Activated CD4-positive, alpha-beta T cell treated with anti-CD3 and anti-CD28 coated beads, Interleukin-2, amount 50 U/mL, for 4 hours (primary cell): ENCODE measurements at places on chromosomes 4 and X.

DNA sequence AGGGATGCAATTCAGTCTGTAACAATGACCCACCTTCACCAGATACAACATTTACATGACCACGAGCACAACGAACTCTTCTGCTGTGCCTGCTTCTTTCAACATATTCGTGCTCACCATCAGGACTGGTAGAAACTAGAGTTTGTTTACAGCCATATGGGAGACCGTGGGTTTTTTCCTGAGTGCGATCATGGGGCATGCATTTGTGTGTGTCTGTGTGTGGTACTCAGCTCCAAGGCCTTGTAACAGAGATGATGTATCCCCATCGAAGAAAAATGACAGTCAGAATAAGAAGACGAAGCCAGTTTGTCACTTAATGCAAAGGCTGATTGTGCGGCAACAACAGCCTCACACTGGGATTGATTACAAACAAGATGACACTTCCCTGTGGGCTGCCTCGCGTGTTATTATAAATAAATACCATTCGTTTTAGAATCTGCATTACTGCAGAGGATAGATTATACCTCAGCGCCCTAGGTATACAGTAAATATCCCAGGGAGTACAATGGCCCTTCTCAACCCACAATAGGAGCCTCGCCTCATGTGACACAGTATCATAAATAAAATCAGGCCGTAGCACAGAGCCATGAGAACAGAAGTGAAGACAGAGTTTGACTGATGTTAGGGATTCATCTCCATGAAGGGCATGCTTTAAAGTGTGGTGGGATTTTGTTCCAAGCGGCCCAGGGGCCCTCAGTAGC is 97.3 kb upstream of the NOCT start:
- DNase-seq = no peak

DNA sequence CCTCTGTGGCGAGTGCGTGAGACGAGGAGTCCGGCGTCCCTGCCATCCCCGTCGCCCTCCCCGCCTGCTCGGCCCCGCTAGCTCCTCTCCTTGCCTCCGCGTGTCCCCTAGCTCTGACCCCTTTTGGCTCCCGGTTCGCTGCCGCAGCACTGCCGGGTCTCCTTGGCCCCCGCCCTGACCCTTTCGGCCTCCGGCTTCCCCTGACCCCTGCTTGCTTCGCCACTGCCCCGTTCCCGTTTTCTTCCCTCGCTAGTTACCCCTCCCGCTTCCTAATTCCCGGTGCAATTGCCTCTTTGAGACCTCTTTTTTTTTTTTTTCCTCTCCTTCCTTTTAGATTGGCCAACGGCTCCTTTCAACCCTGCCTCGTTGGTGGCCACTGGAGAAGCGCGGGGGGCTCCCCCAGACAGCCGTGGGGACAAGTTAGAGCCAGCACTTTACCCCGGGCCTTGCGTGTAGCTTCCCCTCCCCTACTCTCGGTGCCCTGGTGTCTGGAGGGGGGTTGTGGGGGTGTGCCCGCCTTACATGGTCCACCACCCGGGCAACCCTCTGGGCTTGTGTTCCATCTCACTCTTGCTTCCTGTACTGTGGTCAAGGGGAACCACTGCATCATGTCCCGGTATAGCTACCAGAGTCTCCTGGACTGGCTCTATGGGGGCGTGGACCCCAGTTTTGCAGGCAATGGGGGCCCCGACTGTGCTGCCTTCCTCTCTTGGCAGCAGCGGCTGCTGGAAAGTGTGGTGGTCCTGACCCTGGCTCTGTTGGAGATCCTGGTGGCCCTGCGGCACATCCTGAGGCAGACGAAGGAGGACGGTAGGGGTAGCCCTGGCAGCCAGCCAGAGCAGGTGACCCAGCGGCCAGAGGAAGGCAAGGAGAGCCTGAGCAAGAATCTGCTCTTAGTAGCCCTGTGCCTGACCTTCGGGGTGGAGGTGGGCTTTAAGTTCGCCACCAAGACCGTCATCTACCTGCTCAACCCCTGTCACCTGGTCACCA is 548 bp downstream of the TMEM164 start:
- DNase-seq = no peak

GRCh38 chr4:55258152-55258865 is 87.7 kb upstream of the SRD5A3 start:
- DNase-seq = no peak

GRCh38 chr4:118810991-118811764 is 24.7 kb downstream of the SEC24D start:
- no peak for DNase-seq

- DNase-seq = no peak
Observed at GRCh38 chrX:39983715-39984114, 114.0 kb downstream of the BCOR start.

DNA sequence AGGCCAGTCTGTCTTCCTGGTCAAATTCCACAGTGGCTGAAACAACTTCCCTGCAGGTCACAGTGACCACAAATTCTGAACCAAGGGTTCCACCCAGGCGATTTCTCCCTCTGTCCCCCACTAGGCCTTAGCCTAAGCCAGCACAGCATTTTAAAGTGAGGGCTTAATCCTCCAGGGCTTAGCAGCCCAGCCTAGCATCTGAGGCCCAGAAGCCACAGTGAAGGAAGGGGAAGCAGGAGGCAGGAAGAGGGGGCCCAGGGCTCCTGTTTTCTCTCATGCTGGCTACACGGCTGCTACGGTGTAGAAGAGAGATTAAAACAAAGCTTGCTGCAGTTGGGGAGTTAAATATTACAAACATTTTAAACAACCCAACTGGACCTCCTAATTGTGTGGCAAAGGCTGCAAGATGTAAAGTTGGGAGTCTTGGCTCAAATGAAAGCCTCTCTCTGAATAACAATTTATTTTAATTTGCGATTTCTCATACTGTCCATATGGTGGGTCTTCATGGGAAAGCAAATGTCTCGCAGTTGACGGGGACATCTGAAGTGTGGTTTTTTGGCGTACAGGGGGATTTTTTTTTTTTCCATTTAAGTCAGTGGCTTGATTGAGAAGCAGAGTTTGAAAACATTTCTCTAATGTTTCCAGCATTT is 170.8 kb upstream of the RAI2 start:
- no peak for DNase-seq

DNA sequence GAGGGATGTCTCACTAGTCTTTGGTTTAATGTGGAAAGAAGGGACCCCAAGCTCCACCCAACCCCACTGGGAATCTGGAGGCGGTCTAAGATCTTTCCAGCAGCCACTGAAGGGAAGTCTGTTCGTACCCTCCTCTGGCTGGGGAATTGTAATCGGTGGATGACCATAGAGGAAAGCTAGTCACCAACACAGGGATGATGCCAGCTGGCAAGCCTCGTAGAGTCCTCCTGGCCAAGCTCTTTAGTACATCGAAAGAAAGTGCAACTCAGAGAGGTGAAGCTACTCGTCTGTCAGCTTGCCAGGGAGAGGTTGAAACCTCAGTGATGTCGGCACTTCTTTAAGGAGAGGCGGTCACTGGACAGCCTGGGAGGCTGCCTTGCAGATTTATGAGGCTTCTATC is 58.7 kb downstream of the MAMLD1 start:
- DNase-seq = no peak

DNA sequence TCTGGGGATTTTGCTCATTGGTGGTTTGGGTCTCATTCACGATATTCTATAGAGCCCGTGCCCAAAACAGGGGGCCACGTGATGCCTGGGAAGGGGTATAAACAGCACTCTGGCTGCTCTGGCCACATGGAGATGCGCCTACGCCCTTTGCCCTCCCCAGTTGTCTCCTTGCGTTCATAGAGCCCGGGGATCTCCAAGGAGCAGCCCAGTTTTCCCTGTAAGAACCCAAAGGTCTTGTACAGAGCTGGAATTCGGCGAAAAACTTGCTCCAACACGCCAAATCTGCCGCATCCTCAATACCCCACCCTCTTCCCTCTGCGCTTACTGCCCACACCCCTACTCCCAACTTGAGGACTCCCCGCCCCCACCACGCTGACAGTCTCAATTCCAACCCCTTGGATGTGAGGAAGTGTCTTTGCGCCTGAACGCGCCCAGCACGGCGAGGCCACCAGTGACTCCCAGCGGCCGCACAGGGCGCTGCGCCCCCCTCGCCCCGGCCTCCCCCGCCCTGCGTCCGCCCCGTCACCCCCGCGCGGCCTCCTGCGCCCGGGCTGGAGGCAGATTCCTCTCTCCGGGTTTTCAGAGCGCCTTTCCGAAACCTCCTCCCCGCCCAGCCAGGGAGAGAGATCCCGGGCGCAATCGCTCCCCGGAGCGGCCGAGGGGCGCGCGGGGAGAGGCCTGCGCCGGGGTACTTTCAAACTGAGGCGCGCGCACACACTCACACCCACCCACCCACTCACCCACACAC is at the start of gene NHS:
NHS (plus strand) TSS at position 582 of the 748 bp plus-strand sequence. CDS start 558 bp downstream, outside the sequence.
- DNase-seq = no peak
